ENCODE measurements at places on chromosomes 5 and 9.

GRCh38 chr9:107148216-107148615 is 134.9 kb upstream of the RAD23B start:
- DNase-seq = no peak

DNA sequence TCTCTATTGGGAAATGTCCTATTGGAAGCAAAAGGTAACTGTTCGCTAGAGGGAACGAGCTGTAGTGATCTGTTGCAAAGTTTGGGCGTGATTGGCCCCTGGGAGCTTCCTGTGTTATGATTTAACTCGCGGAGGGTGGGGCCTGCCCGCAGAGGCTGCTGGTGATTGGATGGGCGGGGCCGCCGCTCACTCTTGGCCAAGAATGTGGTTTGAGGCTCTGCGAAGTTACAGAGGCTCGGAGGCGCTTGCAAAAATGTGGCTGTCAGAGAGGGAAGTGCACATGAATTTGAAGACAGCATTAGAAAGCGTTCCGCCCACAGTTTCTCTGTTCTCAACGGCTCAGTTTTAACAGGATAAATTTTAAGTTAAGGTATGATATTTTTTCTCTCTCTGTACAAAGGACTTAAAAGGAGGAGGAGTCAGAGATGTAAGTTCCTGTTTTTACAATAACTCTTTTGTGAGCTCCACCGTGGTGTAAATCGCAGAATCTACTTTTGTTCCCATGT is 46.9 kb downstream of the CNTRL start:
- DNase-seq = no peak

DNA sequence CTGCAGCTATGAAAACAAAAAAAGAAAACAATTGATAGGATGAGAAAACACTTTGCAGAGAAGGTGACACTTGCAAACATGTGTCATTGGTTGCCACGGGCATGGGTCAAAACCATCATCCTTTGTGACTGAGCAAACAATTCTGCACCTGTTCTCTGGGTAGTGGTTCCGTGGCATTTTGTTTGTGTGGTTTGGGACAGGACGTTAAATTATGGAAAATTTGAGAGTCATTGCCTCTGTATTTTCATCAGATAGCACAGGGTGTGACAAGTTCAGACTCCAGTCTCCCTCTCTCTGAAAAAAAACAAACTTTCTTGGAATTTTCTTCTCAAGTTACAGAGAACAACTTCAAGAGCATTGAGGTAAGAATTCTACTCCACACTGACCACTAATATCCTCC is 113.4 kb upstream of the HMHB1 start:
- no peak for DNase-seq

DNA sequence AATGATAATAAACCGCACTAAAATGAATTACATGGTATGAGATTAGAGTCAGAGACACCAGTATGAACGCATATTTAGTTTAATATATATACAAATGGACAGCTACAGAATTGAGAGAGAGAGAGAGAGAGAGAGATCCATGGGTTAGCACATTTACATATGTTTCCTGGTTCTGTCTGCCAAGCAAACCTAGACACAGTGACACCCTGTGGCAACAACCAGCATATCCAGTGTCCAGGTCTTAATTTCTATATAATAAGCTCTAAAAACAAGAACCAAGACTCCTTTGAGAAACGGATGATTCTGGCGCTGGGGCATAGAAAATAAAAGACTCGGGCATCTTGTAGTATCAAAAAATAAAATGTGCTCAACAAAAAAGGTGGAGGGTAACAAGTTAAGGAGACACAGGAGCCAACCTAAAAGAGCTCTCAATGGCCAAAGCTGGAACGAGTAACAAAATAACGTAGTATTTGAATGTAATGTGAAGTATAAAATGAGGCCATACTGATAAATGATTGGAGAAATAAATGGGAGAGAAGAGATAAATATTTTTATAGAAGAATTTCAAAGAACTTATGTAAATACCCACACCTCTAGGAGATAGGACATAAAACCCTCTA is 84.5 kb downstream of the RFX3 start:
- DNase-seq = no peak

GRCh38 chr5:142655339-142656267 is 30.3 kb downstream of the FGF1 start:
- peak; percentile 16 for DNase-seq

- DNase-seq = no peak
These were observed 122.7 kb downstream of the ST8SIA4 start for GRCh38 chr5:100780376-100780870.

DNA sequence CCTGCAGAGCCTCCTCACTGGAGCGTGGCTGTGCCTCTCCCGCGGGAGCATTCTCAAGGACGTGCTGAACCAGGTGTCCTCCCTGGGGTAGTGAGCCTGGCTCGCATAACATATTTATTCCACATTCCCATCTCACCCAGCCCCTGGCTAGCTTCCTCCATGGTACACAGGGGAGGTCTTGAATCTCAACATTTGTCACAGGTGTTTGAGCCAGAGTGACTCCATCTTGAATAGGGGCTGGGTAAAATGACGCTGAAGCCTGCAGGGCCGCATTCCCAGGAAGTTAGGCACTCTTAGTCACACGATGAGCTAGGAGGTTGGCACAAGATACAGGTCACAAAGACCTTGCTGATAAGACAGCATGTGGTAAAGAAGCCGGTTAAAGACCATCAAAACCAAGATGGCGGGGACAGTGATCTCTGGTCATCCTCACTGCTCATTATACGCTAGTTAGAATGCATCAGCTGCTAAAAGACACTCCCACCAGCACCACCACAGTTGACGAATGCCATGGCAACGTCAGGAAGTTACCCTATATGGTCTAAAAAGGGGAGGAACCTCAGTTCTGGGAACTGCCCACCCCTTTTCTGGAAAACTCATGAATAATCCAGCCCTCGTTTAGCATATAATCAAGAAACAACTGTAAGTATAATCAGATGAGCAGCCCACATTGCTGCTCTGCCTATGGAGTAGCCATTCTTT is 273.8 kb upstream of the IRX4 start:
- DNase-seq = no peak

- no peak for DNase-seq
These were observed 45.9 kb downstream of the SNX30 start for GRCh38 chr9:112796485-112796884.

GRCh38 chr9:18785604-18786003 is 247.4 kb downstream of the SAXO1 start:
- no peak for DNase-seq

Measured in NCI-H1930 (cell line).